ENCODE measurements at places on chromosomes 2 and 18.

DNA sequence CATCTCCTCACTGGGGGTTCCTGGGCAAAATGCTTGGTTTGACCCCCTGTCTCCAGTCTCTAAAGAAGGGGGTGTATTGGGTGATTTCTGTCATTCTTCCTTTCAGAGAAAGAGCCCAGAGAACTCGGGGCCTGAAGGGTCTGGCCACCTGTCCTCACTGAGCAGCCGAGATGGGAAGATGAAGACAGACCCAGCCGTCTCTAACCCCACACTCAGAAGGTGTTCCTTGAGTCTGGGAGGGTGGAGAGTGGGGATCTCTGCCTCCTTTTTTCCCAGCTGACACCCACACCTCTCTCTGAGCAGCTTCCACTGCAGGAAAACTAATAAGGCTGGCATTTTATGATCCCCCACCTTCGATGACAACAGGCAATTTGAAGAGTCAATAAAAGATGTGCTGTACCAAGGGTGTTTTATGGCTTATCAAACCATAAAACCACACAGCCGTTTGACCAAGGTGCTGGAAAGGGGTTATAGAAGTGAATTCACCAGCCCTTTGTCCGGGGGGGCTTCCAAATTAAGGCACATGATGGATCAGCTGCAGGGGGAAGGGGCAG, 213.8 kb downstream of the SMAD2 start:
- no peak for DNase-seq

GRCh38 chr2:46803911-46804670, 111.5 kb downstream of the MCFD2 start:
- no peak for DNase-seq

- no peak for DNase-seq
Observed at GRCh38 chr2:190352668-190353536, 9.5 kb downstream of the INPP1 start.

GRCh38 chr2:126831234-126832005, 67.3 kb upstream of the TEX51 start:
- DNase-seq = no peak

DNA sequence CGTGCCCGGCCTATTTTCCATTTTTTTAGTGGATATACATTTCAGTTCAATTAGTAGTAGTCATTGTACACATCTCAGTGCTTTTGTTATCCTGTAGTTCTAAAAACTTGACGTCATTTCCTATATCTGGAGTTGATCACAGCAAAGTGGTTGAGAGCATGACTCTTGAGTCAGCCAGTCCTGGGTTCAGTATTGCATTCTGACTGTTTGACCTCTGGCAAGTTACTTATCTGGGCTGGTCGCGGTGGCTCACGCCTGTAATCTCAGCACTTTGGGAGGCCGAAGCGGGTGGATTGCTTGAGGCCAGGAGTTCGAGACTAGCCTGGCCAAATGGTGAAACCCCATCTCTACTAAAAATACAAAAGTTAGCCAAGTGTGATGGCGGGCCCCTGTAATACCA, 50.4 kb upstream of the PPM1B start:
- no peak for DNase-seq

GRCh38 chr2:111617299-111618225, 266.4 kb downstream of the ANAPC1 start:
- DNase-seq = no peak

- DNase-seq = no peak
Observed at GRCh38 chr2:176175709-176176607, 12.5 kb upstream of the HOXD1 start.

- DNase-seq = no peak
Observed at GRCh38 chr2:44230378-44230777, 44.9 kb upstream of the SLC3A1 start.

GRCh38 chr18:10020171-10020570, 106.4 kb downstream of the VAPA start:
- DNase-seq = no peak

DNA sequence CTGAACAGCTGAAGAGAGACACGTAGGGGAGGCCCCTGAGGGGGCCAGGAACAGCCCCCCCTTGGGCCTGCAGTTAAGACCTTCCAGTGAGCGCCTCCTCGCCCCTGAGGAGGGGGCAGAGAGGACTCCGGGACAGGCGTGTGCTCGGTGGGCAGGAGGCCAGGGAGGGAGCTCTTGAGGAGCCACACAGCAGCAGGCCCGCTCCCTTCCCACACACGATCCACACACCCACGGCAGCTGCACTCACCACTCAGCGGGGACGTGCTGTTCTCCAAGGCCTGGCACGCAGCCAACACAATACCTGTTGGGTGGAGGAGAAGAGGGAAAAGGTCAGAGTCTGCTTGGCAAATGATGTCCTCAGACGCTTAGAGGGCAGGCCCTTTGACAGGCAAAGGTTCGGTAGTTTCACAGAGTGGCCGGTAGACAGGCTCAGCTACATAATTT, 39.0 kb downstream of the TGFA start:
- DNase-seq = no peak

- no peak for DNase-seq
Observed at GRCh38 chr2:43238176-43238575, 11.8 kb upstream of the ZFP36L2 start.

DNA sequence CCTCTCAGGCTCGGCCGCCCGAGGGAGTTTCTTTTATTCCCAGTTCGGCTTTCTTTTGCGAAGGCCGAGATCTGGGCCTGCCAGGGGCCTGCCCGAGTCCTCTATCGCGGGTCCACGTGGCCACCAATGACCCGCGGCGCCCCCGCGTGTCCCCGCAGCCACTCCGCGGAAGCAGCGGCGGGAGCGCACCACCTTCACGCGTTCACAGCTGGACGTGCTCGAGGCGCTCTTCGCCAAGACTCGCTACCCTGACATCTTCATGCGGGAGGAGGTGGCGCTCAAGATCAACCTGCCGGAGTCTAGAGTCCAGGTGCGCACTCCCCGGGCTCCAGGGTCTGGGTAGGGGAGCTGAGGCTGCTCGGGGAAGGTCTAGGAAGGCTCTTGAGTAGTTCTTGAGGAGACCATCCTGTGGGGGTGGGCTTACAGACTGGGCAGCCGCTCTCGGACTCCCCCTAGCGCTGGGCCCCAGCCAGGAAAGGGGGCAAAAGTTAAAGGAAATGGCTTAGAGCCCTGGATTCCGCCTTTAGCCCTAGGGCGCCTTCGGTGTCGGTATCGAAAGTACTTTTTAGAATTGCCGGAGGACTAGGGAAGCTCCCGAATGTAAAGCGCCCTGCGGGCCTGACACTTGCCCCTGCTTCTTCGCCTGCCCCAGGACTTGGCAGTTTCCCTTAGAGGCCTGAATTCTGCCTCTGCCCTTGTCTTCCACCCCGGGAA, 3.4 kb downstream of the OTX1 start:
- peak; percentile 26 for DNase-seq

DNA sequence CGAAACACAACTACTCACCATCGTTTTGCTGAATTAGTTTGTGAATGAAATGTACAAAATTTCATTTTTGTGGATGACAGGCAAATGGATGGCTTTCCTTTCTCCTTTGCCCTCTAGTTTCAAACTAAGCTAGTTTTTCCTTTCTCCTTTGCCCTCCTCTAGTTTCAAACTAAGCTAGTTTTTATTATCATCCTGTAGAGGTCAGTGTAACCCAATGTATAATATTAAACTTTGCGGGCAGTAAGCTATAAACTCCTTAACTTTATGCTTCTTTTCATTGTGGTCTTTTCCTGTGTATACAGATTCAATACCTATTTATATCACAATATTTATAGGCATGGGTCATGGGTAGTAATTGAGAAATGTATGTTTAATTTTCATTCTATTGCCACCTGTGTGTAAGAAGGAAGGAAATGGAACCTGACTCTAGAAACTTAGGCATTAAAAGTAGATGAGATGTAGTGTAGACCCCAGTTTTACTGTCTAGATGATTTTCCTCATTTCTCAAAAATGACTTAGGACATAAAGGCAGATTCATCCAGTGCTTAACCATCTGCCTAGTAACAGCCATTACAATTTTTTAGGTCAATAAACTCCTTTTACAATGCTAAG, 58.1 kb downstream of the MAP3K19 start:
- no peak for DNase-seq

DNA sequence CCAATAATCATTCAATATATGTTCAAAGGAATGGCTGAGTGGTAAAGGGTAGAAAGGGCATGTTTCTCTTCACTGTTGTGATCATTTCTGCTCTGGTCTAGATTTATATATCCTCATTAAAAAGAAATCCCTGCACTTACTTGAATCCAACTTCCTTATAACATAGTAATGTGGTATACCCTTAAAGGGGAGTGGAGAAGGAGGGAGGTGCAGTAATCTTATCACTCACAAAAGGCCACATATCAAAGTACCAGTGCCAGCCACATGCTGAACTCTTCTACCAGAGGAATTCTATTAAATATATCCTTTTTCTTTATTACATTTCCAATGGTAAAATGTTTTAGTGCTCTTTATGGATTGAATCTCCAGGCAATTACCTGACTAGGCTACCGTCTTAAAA, 3.3 kb downstream of the KATNAL2 start:
- DNase-seq = no peak

DNA sequence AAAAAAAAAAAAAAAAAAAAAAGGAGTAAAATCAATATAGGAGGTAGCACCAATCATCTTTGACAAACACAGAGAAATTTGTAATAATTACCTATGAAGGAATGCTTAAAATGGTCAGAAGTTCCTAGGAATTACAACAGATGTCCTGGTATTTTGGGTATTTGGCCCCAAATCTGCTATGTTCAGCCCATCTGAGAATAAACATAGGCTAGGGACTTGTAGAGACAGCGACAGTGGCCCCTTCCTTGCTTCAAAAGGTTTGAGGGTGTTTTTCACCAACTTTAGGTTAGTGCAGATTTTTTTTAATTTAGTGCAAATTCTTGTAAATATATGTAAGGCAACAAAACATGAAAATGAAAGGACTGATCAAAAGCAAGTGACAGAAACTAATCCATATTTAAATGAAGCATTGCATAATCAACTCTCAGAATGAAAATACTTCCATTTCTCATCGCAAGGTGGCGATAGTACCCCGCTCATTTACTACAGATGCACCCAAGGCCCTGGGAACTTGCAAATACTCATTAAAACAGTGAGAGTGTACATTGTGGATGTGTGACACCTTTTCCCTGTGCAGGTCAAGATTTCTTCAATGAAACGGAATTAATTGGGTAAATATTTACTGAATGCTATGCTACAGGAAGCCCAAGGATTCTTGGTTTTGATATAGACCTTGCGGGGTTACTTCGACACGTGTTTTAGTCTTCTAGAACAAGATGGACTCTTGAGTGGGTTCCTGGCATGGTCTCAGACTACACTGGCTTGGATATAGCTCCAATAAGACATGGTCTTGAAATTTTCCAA, 44.6 kb downstream of the FAM124B start:
- peak; percentile 66 for DNase-seq

GRCh38 chr2:187466129-187466792, 18.2 kb upstream of the CALCRL start:
- DNase-seq = no peak

GRCh38 chr2:211823886-211824479, 714.6 kb downstream of the ERBB4 start:
- DNase-seq = no peak

GRCh38 chr2:240568678-240569522, 616 bp downstream of the RNPEPL1 start:
- peak; percentile 57 for DNase-seq

DNA sequence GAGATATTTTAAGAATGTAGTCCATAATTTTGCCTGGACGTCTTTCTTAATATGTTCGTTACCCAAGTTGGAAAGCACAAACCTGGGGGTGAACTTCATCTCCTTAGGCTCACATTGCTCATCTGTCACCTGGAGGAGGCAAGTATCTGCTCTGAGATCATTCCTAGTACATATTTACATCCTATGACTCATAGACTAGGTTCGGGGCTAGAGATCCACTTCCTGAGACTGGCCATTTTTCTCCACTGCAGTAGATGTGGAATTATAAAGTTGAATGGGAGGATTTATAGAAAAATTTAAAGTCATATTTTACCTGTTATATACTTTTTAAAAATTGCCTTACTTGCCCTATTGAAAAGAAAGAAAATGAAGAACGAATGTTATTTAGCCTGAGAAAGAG, 77.5 kb upstream of the PROKR1 start:
- no peak for DNase-seq

Measured in stimulated activated CD4-positive, alpha-beta T cell treated with anti-CD3 and anti-CD28 coated beads, Interleukin-2, amount 100 ng/mL, for 24 hours (primary cell).